Adrenal gland (tissue), 19 donors: ENCODE measurements at places on chromosomes 11 and 22. TPM values are rescaled to one million over a fixed set of nuclear protein-coding genes. Genes with fewer than 3 reads are reported as not detected.

SLC22A8 gene
- not detected for total RNA-seq

PDGFD gene
- 297 TPM for total RNA-seq

PKDREJ gene
- total RNA-seq: 0.07 TPM

B4GALNT4 gene
- 0.29 TPM for total RNA-seq

GGTLC2 gene
- not detected for total RNA-seq

CD6 gene
- 0.22 TPM for total RNA-seq

FOLR3 gene
- not detected for total RNA-seq

NNMT gene
- total RNA-seq: 107 TPM
